Activated CD4-positive, alpha-beta T cell treated with anti-CD3 and anti-CD28 coated beads, Interleukin-2, amount 50 U/mL, for 4 hours (primary cell): ENCODE measurements at places on chromosomes 6 and 20.

- DNase-seq, result no peak
Measured at GRCh38 chr6:158597565-158597964, 37.7 kb downstream of the TMEM181 start.

- DNase-seq, result no peak
Measured at GRCh38 chr6:42249279-42249678, 31.6 kb upstream of the MRPS10 start.

GRCh38 chr20:5864873-5865587, 85.3 kb downstream of the TRMT6 start:
- DNase-seq, result no peak

- no peak for DNase-seq
Measured at GRCh38 chr6:151387175-151387970, 4.0 kb downstream of the ZBTB2 start.

DNA sequence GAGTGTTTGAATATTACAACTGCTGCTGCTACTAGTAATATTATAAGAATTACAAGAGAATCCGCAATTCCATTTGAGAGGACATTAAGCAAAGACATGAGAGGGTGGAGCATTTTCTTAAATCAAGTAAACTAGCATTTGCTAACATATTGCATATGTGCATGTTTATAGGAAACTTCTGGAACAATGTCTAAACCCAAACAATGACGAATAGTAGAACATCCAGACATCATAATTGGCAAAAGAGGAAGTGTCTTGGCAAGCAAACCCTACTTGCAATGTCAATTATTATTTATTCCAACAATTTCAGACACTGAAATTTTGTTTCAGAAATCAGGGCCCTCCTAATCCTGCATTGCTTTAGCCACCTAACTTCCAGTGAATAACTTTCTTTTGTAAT, 1155.3 kb upstream of the GJE1 start:
- DNase-seq, result no peak

DNA sequence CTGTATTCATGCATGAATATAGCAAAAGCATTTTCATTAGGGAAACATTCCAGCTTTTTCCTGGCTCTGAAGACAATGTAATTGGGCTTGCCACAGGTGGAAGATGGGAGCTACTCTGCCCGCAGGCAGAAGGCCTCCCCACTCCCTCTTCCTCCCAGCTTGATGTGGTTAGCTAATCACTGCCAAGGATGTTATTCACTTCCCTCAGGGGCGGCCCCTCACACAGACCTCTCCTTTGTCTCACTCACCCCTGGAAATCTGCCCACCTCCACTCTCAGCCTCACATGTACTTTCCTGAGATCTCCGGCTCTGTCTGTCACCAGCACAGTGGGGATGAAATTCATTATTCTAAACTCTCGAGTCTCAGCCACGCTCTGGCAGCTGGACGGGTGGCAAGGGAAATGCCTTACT, 100.7 kb downstream of the ANKRD60 start:
- DNase-seq, result no peak

- DNase-seq, result no peak
Measured at GRCh38 chr20:13545790-13546189, 92.9 kb downstream of the TASP1 start.

GRCh38 chr20:46951840-46952497, 57.3 kb downstream of the EYA2 start:
- no peak for DNase-seq

- peak; percentile 65 for DNase-seq
Measured at GRCh38 chr20:57346477-57346876, 4.6 kb upstream of the RAE1 start.

DNA sequence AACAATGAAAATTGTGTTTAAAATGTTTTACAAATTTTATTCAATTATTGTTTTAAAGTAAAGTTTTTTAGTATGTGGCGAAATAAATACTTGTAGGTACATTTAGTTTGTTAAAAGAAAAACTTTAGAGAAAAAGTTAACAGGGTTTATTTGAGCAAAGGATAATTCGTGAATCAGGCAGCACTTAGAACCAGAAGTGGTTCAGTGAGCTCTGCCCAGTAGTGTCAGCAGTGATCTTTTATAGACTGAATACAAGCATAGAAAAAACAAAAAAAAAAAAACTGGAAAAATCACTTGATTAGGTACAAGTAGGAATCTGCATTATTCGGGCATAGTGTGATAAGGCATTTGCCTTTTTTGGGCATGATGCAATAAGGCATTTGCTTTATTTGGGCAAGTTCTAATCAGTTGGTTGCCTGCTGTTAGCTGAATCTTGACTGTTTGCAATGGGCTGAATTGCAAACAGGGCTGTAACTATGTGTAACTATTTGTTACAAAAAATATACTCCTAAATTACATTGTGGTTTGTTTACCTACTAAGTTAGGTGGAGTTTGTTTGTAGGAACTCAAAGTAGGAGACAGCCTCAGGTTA, 122.9 kb upstream of the MMS22L start:
- DNase-seq, result no peak

DNA sequence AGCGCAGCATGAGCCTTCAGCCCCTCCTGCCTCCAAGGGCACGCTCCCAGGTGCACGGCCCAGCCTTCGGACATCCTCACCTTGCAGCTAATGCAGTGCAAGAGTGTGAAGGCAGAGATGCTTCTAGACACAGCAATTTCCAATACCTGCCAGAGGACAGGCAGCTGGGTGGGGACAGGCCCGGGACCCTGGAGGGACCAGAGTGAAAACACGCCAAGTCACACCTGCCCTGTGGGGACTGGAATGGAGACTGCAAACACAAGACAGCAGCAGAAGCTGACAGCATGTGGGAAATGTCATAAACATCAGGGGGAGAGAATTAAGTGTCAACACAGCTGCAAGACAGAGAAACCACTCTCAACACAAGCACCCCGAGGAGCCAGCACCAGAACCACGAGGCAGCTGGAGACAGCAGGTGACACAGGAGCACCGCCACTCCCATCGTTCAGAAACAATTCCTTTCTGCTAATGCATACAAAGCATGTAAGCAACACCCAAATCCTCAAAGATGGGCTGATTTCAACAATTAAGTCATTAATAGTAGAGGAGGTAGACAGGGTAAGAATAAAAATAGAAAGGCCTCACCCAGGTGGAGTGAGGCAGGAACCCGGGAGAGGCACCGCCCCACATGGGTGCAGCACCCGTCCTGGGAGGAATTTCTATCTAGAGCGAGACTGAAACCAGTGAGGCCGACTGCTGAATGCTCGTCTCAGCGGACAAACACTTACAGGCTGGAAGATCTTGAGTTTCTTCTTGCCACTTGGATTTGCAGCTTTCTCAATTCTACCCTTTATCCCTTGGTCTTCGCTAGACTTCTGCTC, 17.1 kb downstream of the DIDO1 start:
- DNase-seq, result no peak

DNA sequence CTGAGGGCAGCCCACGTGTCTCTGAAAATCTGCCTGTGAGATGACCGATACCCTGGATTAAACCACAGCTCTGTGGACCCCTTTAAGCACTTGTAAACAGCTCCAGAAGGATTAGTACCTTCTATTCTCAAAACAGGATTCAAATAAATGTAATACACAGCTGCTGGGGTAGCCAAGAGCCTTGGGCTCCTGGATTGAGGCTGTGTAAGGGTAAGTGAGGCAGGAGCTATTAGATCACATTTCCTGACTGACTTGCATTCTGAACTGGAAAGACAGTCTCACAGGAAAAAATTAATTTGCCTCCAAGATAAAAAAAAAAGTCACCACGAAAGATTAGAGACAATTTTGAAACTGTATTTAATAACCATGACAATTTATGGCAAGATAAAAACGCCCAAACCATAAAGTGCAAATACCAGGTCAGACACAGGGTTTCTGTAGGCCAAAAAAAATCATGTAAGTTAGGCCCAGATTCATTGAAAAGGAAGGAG, 78.0 kb downstream of the TRMT11 start:
- no peak for DNase-seq

DNA sequence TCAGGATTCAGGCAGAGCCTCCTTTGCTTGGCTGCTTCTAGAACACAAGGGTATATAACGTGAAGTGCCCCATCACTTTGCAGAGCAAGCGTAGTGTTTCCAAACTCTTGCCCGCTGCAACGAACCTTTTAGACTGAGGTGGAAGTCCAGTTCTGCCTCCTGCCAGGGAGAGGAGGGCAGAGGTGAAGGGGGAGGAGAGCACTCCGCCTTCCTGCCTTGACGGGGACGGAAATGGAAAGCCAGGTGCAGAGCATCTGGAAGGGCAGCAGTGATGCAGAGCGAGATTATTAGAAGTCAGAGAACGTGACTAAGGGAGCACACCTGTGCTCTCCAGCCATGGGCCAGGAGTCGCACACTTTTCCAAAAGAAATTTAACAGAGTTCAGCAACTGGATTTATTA, 63.4 kb downstream of the RREB1 start:
- no peak for DNase-seq

GRCh38 chr6:75204217-75204958, 1.5 kb downstream of the COL12A1 start:
- no peak for DNase-seq

DNA sequence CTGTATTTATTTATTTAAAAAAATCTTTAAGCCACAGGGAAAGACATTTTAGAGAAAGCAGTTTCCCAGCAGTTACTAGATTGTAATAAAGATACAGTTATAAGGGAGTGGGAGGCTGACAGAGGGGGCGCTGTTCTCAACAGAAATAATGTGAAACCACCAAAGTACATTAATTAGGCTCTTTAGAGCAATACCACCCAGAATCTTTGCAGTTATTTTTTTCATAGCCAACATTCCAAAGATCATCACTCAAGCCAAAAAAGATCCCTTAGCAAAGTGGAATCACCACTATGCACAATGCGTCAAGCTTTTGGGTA, 331.3 kb upstream of the DEFB112 start:
- DNase-seq, result no peak

DNA sequence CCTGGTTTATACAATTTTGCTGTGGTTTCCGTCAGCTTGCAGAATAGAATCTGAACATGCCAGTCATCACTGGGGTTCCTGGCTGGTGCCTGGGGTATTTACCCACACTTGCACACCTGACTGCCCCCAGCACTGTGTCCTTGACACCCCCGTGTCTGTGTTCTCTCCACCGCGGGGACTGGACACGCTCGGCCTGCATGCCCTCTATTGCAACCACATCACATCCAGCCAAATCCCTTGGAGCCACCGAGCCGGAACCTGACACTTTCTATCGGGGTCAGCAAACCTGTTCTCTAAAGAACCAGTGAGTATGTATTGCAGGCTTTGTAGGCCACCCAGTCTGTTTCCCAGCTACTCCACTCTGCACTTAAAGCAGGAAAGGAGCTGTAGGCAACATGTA, 527.5 kb downstream of the PRKN start:
- no peak for DNase-seq

DNA sequence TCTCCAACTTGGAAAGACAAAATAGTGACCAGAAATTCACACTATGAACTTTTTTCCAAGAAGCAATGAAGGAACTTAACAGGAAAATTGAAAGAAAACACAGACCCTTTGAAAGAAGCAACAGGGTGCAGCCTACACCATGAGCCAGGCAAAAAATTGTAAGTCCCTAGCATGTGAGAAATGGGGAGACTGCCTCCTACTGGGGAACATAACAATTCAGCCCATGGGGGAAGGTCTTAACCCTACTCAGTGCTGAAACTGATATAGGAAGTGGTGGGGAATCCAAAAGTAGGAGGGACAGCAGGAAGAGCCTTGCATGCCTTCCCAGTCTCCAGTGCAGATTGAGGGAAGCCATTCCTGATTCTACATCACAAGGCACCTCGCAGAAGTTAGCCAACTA, 235.1 kb upstream of the UFL1 start:
- DNase-seq, result no peak

- no peak for DNase-seq
Measured at GRCh38 chr6:12137480-12137879, 125.4 kb downstream of the HIVEP1 start.

DNA sequence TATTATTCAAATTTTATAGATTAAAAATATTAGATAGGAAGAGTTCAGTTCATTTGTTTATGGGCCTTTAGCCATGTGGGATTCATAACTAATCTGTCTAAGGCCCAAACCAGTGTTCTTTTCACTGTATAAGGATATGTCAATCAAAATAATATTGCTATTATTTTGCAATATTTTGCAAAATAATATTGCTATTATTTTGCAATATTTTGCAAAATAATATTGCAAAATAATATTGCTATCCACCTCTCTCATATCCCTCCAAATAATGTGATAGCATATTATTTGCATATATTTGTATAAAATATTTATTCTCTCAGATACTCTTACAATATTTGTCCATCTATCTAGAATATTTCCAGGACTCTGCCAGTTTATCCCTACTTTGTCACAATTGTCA, 595.3 kb upstream of the PTCHD4 start:
- no peak for DNase-seq

DNA sequence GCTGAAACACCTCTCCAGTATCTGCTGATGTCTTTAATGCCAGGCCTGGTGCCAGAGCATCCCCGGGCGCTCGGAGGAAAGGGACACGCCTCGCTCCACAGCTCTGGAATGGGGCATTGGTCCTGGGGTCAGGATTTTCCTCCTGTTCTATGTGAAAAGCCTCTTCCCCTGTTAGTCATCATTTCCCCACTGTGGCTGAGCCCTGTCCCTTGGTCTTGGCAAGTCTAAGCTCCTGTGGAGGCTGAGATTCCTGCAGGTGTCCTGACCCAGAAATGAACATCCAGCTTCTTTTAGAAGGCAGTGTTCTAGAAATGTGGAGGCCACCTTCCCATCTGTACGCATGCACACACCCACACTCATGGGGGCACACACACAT, 19.4 kb downstream of the SYNDIG1 start:
- no peak for DNase-seq

DNA sequence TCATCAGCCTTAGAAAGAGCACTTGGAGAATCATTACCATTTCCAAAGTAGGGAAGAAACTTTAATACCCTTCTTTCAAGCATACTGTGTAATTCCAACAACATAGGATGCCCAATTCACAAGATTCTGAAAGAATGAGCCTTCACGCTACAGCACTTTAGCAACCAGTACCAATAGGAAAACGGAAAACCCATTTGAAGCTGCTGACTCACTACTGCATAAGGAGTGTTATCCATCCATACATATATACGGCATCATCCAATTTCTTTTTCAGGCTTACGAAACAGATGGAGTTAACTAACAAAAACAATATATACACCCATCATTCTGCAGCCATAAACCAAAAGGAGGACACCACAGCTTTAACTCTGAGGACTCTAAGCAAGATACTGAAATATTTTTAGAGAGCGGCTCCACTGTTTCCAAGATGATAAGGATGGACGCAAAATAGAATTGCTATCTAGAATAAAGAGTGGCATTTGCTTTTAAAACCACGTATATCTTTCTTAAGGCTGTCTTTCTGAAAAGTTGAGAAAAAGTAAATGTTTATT, 24.9 kb downstream of the FYN start:
- DNase-seq, result no peak
